Germinal center (tissue), 1 donor: ENCODE measurements at places on chromosomes 2 and 18.

DNA sequence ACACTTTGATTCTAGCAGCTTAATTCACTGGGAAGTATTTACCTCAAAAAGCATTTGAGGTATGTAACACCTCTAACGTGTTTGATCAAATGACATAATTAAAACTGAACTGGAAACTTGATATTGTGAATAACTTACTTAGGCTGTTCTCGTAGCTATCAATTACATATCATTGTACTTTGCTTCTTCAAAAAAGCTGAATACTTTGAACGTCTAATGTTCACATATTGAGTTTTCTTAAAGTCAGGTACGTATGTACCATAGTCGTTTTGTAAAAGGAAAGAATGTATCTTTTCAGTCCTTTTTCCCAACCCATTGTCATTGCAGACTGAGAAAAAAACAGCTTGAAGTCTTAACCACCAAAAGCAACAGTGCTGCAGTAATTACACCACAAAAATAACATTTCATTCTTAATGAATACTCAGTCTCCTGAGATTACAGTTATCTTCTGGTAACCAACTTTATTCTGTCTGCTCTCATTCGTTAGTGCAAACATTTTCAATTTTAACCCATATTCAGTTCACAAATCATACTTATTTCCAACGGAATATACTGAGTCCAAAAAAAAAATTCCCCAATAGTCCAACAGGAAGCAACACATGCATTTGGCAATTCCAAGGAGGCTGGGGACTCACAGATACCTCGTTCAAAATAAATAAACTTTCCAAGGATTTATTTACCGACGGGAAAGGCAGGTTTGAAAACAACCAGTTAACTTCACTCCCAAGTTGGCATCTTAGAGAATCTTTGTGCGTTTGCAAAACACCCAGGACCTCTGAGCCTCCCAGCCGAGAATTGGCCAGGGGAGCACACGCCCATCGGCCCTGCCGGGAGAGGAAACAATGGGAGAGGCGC lies 1.1 kb downstream of the CHN1 start:
- no peak for DNase-seq

GRCh38 chr18:36128530-36128870 lies 640 bp downstream of the SLC39A6 start:
- DNase-seq: no peak

- DNase-seq: no peak
Observed at GRCh38 chr2:121705390-121705789, 31.3 kb downstream of the NIFK start.

- no peak for DNase-seq
Observed at GRCh38 chr2:77508511-77508910, 13.7 kb downstream of the LRRTM4 start.

DNA sequence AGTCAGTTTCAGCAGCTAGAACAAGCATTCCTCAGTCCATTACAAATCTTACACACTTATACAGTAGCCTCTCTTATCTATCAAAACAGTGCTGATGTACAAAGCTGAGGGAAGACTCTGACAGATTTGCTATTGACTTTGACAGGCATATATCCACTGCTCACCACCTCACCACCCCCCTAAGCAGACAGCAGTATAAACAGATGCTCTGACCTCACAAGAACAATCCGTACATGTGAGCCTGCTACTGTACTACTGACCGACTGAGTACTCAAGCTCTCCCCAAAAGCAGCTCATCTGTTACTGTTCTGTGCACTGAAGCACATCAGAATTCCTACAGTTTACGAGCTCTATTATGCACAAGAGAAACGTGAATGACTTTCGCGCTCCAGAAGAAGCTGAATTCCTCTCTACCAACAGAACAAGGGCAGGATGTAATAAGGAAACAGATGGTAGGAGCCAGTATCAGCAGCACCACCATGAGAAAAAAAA lies 95.6 kb upstream of the PDE1A start:
- DNase-seq: no peak

DNA sequence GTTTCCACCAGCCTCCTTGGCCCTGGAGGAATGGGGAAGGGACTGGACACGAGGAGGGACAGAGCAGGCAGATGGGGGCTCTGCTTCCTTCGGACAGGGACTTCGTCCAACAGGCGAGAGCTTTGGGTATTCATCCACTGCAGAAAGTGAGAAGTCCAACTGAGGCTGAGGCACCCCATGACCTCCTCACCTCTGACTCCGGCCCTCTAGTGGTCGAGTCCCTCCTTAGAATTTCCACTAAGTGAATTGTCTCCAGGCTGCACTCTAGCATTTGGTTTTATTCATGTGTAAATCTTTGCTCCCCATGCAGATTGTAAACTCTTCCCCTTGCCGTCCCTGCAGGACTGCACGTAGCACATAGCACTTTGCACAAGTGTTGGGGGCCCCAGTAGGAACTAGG lies 75.6 kb downstream of the TMEM247 start:
- no peak for DNase-seq

DNA sequence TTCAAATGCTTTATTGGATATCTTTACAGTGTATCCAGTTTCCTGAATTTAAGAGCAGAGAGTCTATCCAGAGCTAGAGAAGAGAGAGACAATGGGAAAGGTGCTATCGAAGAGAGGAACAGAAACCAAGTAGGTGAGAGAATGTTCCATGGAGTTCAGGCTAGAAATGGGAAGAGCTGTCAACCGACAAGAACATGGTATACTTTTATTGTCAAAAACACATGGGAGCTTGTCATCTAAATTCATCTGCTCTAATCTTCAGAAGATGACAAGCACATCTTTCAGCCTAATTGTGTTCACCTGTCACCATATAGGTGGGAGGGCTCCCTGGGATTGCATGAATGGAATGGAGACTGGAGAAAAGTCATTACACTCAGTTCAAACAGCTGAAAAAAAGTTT lies 690.4 kb upstream of the LRATD1 start:
- DNase-seq: no peak

- DNase-seq: no peak
Observed at GRCh38 chr2:233241803-233242202, 9.7 kb upstream of the ATG16L1 start.

GRCh38 chr2:45293182-45293581 lies 283.9 kb upstream of the SIX2 start:
- no peak for DNase-seq

GRCh38 chr2:145807968-145808367 lies 1288.0 kb upstream of the ZEB2 start:
- no peak for DNase-seq

GRCh38 chr2:215425021-215425782 lies 10.7 kb downstream of the FN1 start:
- no peak for DNase-seq

GRCh38 chr2:214117054-214117453 lies 293.8 kb upstream of the VWC2L start:
- no peak for DNase-seq

DNA sequence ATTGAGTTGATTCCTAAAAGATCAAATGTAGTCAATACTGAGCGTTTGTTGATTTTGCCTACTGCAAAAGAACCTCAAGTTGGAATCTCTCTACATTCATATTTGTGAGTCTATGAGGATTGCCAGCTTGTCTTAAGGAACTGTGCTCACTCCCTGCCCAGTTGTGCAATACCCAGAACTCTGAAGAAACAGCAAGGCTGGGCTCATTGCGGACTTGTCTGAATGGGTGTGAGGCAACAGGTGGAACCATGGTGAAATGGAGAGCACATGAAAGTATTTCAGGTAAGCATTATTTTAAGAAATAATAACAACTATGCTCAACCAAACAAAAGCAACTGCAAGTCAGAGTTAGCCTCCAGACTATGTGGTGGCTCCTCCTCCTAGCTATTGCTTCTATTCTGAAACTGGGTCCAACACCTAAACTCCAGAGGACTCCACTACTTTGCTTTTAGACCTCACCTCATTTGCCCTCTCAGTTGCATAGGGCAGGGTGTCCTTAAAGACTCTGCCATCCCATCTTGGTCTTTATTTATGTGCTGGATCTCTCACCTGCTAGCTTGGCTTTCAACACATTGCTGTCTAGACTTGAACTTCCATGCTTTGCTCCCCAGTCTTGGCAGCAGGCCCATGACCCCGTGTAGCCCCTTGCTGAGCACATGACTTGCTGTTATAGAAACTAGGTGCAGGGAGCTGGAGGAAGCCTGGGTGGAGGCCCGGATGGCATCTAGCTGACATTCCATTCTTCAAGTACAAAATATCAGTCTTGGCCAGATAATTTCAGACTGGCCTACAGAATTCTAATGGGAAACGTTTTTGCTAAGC lies 94.8 kb upstream of the ARL5A start:
- no peak for DNase-seq

GRCh38 chr18:8822643-8823042 lies 117.3 kb downstream of the MTCL1 start:
- DNase-seq: no peak

GRCh38 chr2:239311132-239312040 lies 89.4 kb downstream of the HDAC4 start:
- no peak for DNase-seq

DNA sequence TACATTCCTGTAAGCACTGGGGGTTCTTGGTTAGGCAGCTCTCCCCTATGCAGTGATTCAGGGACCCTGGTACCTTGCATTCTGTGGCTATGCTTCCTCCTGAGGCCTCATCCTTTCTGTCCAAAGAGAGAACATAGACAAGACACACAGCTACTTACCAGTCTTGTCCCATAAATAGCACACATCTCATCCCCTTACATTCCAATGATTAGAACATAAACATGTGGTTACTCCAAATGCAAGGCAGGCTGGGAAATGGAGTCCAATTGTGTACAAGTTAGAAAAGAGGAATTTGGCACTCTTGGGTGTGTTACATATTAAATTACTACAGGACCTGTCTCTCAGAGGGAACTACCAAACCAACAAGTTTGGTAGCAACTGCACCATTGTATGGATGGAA lies 171.3 kb downstream of the ARHGAP15 start:
- DNase-seq: no peak

DNA sequence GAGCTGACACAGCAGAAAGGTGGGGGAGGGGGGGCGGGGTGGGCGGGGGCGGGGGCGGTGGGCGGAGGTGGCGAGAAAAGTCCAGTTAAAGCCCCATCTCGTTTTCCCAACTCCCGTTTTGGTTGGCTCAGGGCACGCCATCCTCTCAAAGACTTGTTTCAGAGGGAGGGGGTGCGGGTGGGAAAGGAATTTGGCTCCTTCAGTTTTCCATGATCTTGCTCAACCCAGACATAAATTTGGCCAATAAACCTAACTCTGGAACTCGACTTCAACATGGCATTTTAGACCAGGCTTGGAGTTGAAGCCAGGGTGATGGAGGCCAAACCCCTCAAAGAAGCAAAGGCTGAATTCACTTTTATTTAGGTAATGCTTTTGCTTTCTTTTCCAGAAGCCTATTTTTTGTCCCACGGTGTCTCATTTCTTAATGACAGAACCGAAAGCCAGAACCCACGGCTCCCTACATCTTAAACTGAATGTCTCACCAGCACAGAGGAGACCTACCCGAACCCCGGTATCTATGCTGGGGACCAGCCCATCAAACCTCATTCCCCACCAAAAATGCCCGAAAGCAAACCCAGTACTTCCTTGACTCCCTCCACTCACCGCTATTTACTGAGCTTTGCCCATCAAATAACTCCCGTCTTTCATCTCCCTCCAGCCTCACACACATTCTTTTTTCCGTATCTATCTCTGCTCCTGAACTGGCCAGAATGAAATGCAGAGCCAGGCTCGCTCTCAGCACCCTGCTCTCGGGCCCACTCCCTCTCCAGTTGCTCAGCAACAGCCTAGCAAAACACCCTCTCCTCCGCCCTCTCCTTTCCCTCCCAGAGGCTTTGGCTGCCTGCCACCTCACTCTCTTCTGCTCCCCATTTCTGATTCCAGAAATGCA lies 4.3 kb downstream of the IGFBP5 start:
- DNase-seq: no peak

GRCh38 chr2:60118061-60118460 lies 435.4 kb downstream of the BCL11A start:
- no peak for DNase-seq

- DNase-seq: no peak
Observed at GRCh38 chr2:61045999-61046398, 19.7 kb upstream of the SANBR start.

DNA sequence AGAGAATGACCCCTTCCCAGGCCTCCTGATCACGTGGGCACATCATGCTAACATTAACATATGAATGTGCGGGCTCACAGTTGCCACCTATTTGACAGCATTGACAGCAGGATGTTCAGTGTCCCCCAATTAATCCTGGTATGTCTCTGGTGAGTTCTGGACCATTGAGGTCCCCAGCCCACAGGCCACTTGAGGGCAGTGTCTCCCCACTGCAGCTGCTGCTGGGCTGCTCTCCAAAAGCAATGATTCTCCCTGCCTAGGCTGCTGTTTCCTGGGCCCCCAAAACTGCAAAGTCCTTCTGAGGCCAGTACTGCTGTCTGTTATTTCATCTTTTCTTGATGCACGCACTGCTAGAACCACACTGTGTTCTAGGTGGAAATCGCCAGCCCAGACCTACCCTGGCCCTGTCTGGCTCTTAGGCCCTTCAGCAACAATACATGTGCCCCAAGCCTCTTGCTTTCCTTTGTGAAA lies 52.7 kb upstream of the MAPK4 start:
- DNase-seq: no peak

GRCh38 chr2:226208726-226209125 lies 590.9 kb downstream of the IRS1 start:
- no peak for DNase-seq

DNA sequence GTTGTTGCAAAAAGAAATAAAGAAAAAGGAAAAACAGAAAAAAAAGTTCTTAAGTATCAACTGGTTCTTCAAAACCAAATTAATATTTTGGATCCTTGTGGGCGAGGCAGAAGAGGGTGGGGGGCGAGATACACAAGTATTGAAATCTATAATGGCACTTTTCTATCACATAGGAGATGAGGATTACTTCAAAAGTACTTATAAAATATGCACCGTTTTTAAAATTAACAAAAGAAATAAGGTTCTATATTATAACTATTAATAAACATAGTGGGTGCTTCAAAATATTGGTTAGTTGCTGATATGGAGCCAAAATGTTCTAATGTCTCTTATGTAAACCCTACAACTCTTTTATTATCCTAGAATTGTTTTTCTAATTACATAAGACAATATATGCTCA lies 2.1 kb downstream of the FECH start:
- no peak for DNase-seq
